NCI-H2107 (cell line): ENCODE measurements at places on chromosomes 7 and 10.

DNA sequence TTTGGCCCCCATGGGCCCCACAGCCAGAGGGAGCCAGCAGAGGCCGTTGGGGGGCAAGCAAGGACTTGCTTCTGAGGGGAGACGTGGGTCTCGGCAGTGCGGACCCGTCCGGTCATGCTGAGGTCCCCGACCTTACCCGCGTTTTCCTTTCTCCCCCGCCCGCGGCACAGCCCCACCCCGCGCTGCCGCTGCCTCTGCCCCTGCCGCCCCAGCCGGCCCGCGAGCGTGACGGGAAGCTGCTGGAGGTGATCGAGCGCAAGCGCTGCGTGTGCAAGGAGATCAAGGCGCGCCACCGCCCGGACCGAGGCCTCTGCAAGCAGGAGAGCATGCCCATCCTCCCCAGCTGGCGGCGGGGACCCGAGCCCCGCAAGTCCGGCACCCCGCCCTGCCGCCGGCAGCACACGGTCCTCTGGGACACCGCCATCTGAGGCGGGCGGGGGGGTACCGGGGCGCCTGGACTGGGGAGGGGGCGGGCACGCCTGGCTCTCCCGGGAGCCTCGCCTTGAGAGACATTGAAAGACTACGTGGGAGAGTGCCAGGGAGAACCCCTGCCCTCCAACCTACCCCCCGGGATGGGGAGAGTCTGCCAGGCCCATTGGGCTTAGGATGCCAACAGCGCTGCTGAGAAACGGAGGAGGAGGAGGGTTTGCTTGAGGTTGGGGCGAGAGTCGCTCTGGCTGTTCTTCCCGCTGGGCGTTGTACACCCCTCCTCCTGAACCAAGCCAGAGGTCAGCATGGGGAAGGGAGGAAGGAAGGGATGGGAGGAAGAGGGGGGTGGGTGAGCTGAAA, 9.9 kb downstream of the NYAP1 start:
- no peak for DNase-seq

DNA sequence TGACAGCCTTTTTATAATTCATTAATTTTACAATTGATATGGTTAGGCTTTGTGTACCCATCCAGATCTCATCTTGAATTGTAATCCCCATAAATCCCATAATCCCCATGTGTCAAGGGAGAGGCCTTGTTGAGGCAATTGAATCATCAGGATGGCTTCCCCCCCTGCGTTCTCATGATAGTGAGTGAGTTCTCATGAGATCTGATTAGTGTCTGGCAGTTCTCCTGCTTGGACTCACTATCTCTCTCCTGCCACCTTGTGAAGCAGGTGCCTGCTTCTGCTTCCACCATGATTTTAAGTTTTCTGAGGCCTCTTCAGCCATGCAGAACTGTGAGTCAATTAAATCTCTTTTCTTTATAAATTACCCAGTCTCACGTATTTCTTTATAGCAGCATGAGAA, 165.7 kb upstream of the GNAI1 start:
- DNase-seq: no peak

- no peak for DNase-seq
These were observed 63.4 kb upstream of the C1QL3 start for GRCh38 chr10:16585103-16585502.

GRCh38 chr10:42738679-42739078, 43.9 kb upstream of the BMS1 start:
- no peak for DNase-seq

DNA sequence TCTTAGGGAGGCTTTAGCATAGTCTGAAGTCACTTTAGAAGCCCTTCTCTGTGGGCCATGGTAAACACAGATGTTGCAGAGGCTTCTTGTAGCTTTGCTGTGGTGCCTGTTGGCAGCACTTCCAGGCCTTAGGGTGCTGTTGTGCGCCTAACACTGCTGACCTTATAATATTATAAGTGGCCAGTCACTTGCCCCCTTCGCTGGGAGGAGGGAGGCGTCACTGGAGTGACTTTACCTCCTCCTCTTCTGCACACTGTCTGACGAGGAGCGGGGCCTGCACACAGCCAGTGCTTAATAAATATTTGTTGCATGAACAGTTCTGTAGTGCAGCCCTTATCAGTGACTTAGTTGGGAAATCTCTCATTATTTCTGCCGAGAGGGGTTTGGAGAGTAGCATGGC, 63.3 kb downstream of the WDR37 start:
- no peak for DNase-seq

GRCh38 chr10:4663162-4663992, 162.6 kb upstream of the AKR1E2 start:
- peak; percentile 33 for DNase-seq

- DNase-seq: no peak
These were observed 10.7 kb upstream of the FHIP2A start for GRCh38 chr10:114810926-114811325.

- DNase-seq: no peak
These were observed 98.0 kb downstream of the KCND2 start for GRCh38 chr7:120370954-120371353.

- DNase-seq: no peak
These were observed 142.3 kb upstream of the NRP1 start for GRCh38 chr10:33476757-33477273.

GRCh38 chr7:107373354-107373753, 96.5 kb upstream of the GPR22 start:
- no peak for DNase-seq

DNA sequence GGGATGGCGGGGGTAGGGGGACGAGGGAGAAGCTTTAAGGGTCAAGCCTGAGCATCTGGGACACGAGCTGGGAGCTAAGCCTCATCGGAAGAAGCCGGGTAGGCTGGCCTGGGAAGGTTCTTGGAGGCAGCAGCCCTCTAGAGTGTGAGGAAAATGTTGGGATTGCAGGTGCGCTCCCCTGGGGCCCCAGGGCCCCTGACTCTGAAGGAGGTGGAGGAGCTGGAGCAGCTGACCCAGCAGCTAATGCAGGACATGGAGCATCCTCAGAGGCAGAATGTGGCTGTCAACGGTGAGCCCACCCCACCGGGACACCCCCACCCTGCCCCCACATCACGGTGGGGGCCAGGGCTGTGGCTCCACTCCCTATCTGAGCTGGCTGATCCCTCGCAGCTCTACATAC, 6.9 kb downstream of the ZYX start:
- no peak for DNase-seq
